ENCODE measurements at places on chromosomes 7 and 10.

DNA sequence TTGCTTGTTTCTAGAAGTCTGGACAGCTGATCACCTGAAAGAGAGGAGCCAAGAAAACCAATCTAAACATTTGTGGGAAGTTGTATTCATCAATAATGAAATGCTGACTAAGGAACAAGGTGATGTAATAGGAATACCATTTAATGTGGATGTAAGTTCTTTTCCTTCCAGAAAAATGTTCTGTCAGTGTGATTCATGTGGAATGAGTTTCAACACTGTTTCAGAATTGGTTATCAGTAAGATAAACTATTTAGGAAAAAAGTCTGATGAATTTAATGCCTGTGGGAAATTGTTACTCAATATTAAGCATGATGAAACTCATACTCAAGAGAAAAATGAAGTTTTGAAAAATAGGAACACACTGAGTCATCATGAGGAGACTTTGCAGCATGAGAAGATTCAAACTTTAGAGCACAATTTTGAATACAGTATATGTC is 39.8 kb upstream of the ZNF37A start:
- DNase-seq: no peak

GRCh38 chr10:74275755-74276290 is 124.8 kb downstream of the ADK start:
- DNase-seq: no peak

DNA sequence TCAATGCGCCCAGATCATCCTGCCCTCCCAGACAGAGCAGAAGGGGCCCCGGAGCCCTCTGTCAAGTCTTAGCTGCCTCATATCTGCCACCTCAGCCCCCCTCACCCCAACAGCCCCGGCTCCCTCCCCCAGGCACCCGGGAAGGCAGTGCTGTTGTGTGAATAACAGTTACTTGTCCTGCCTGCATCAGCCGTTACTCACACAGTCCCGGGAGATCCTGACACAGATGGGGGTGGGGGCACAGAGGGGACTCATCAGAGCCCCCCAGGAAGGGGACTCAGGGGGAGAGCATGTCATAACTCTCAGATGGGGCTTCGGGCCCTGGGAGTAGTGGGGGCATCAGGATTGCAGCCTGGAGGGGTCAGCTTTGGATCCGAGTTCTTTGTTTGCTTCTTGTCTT is 12.4 kb upstream of the SERPINE1 start:
- no peak for DNase-seq

DNA sequence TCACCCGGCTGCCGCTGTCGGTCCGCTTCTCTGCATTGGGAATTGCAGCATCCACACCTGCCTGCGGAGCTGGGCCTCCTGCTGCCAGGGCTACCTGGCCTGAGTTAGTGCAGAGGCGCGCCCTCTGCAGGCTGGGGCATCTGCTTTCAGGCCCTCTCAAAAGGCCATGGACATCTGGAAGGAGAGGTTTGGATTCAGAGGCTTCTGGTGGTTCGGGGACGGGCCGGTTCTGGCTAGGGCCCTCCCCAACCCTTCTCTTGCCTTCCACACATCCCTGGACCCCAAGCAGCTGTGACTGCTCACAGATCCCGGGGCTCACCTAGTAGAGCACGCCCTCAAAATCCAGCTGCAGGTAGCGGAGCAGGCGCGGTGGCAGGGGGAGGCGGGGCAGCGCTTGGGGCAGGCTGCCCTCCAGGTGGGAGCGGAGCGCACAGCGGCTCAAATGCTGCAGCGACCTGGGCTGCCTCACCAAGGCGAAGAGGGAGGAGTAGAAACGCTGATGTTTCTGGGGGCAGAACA is 8.4 kb upstream of the GBX1 start:
- DNase-seq: no peak

- no peak for DNase-seq
Measured at GRCh38 chr7:140080919-140081318, 18.2 kb upstream of the PARP12 start.

GRCh38 chr7:74627661-74628411 is 29.7 kb upstream of the GTF2I start:
- DNase-seq: no peak

DNA sequence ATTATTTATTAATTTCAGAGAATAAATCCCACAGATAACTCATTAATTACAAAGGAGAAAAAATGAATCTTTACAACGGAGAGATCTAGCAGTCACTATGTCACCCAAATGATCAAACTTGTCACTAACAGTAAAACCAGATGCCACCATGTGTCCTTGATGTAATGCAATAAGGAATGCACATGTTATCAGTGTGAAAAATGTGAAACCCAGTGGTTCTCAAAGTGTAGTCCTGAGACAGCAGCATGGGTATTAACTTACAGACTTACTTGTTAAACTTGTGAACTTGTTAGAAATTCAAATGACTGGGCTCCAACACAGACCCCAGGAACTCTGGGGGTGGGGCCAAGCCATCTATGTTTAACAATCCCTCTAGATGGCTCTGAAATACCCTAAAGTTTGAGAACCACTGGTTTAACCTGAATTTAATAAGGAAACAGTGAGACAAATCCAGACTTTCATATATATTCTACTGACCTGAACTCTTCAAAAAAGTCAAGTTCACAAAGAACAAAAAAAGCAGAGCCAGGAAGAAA is 77.4 kb downstream of the RNLS start:
- DNase-seq: no peak

DNA sequence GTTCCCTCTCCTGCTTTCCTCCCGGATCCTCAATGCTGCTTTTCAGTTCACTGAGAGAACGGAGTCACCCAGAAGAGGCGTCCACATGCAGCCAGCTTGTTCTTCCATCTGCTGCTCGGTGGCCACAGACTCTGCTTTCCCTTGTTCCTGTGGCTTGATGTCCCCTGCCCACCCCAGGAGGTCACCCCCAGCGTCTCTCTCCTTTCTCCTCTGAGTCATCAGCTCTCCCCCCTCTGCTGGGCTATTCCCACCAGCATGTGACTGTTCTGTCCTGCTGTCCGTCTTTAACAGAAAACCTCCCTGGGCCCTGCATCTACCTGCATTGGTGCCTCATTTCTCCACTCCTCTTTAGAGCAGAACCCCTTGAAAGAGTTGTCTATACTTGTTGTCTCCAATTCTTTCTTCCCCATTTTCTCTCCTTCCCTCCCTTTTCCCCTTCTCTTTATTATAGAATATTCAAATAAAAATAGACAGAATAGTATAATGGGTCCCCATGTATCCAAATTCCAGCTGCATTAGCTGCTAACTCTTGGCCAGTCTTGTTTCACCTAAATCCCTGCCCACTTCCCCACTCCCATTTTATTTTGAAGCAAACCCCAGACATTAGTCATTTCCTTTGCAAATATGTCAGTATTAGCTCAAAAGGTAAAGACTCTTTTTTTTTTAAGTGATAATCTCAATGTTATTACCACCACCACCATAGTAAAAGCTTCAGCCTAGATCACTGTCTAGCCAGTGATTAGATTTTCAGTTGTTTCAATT is 4.1 kb downstream of the ZNF282 start:
- no peak for DNase-seq

- DNase-seq: no peak
Measured at GRCh38 chr7:137985253-137985896, 16.5 kb downstream of the CREB3L2 start.

DNA sequence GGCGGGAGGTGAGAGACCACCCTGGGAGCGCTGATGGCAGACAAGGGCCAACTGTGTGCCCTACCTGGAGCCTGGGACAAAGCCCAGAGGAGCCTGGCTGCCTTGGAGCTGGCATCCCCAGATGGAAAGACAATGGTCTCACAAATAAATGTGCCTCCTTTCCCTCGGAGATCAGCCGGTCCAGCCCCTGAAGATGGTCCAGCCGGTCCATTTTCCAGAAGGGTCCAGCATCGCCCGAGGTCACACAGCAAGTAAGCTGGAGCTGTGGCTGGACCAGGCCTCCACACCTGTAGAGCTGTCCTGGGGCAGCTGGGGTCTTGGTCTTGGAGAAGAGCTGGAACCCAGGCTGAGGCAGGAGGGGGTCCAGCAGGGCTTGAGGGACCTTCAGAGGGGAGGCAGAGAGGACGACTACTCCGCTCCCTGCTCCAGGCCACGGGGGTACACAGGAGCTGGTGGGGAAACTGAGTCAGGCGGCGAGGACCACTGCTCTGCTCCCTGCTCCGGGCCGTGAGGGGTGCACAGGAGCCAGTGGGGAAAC is 3.6 kb downstream of the ELFN1 start:
- DNase-seq: no peak

DNA sequence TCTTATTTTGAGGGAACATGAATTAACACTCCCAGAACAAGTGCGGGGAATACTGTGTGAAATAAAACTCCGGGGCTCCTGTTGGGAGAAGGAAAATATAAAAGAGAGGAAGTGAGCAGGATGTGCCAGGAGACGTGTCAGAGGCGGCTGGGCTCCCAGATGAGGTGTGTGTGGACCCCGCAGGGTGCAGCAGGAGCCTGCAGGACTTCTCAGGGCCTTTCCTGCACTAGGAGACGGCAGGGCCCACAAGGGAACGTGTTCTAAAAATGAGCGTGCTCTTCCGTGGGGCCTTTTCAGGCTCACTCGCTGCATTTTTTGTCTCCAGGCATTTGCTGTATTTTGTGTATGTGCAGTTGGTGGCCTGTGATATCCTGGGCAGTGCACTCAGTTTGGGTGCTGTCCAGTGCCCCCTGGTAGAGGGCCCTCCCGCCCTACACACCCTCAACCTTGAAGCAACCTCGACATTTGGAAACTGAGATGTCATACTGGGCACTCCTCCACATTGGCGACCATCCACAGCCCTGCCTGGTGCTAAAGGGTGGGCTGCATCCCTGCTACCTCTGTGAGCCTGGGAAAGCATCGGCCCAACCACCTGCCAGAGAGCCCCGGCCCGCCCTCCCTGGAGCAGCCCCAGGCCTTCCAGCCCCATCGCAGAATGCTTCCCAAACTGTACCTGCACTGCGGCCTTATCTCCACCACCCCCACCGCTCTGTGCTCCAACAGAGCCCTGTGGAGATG is 35.2 kb upstream of the EN2 start:
- no peak for DNase-seq

GRCh38 chr10:113261161-113261560 is 291.7 kb upstream of the HABP2 start:
- DNase-seq: no peak

GRCh38 chr10:130066743-130067142 is 43.9 kb downstream of the C10orf143 start:
- DNase-seq: no peak

- no peak for DNase-seq
Measured at GRCh38 chr7:134308548-134308947, 8.2 kb downstream of the SLC35B4 start.

DNA sequence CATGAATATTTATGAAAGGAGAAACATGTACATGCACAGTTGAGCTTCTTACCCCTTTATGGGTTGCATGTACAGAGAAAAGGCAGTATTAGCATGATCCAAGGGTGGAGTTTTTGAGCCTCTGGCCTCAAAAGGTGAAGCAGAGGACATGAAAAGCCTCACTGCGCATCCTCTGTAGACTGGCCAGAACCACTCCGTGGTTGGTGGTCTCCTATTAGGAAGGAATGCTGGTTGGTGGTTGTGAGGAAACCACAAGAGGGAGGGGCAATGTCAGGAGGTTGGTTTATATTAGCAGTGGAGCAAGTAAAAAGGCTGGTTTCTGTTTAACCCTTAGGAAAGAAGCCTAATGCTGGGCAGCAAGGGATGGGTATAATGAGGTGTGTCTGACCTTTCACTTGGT is 37.5 kb downstream of the AHCYL2 start:
- DNase-seq: no peak

DNA sequence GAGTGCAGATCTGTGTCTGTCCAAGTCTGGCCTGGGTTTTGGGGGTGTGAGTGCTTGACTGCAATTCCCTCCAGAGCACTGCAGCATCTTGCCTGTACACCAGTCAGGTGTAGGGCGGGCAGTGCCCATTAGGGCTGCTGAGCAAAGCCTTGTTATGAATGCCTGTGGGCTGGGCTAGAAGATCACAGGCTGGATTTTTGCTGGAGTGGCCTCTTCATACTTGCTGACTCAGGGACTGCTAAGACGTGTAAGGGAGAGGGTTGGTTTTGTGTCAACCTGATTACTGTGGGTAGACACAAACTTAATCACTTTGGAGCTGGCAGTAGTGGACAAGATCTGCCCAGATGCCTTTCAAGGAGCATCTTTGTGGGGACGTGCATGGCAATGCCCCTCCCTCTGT is 29.6 kb downstream of the DMBT1 start:
- DNase-seq: no peak

- no peak for DNase-seq
Measured at GRCh38 chr10:113927440-113927839, 73.0 kb downstream of the NHLRC2 start.

GRCh38 chr10:87619705-87620104 is 40.0 kb upstream of the PAPSS2 start:
- DNase-seq: no peak

DNA sequence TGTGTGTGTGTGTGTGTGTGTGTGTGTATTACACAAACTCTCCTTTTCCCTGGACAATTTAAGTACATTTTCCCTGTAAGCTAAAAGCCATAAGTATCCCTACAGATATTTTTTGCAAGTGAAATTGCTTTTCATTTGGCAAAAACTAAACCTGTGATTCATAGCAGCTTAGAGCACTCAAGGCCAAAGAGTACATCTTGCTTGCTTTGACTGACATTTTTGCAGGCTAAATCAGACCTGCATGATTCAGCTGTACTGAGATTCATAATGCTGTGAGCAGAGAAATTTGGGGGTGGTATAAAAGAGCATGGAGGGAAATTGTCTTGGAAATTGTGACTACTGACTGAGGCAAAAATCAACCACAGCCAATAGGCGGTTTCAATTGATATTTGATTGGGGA is 500.4 kb downstream of the GFRA1 start:
- DNase-seq: no peak

- no peak for DNase-seq
Measured at GRCh38 chr7:134712196-134712595, 65.5 kb downstream of the BPGM start.

DNA sequence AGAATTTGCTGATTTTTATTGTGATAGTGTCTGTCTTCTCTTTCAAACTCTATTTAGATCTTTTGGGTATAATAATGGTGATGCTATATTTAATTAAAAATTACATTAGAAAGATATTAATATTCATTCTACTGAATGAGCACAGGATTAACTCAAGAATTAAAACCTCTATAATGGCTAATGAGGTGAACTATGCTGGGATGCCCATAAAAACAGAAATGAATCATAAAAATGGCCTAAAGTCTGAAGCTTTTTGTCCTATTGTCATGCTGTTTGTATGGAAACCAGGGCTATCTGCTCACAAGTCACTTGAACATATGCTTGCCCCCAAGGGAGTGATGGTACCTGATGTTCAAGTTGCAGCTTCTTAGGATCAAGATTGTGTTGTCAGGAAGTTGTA is 76.2 kb upstream of the ICA1 start:
- DNase-seq: no peak

DNA sequence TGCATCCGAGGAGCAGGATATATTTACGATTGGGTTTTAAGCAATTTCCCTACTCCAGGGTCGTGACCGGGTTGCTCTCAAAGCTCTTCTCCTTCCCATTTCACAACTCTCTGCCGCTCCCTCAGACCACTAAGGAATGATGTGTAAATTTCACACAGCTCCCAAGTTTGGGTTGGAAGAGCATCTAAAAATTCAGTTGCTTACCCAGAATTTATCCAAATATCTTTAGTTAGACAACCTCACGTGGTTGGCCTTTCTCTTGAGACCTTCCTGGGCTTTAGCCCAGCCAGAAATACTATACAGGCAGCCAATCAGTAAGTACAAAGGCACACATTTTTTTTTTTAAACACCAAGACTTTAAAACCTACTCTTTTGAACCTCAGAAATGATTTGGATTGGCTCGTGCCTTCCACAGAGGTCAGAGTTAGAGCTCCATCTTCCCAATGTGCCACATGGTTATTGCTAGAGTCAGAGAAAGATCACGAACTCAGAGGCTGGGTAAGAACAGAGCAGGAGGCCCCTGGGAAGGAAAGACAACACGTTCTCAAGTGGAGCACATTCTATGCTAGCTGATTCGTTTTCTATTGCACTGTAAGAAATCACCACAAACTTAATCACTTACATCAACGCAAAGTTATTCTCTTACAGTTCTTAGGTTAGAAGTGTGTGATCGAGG is 335.4 kb upstream of the MGMT start:
- no peak for DNase-seq

Data from CD4-positive, alpha-beta T cell treated with Interferon alpha-2 for 1 hour (primary cell).